WERI-Rb-1 (cell line): ENCODE measurements at places on chromosomes 1 and 21.
A peak's percentile ranks its signal among the peaks of the same experiment; 100 is the strongest.

GRCh38 chr1:228862542-228863505, 127.5 kb downstream of the RHOU start:
- no peak for DNase-seq

- no peak for DNase-seq
These were observed 74.9 kb downstream of the MATN1 start for GRCh38 chr1:30648408-30649000.

DNA sequence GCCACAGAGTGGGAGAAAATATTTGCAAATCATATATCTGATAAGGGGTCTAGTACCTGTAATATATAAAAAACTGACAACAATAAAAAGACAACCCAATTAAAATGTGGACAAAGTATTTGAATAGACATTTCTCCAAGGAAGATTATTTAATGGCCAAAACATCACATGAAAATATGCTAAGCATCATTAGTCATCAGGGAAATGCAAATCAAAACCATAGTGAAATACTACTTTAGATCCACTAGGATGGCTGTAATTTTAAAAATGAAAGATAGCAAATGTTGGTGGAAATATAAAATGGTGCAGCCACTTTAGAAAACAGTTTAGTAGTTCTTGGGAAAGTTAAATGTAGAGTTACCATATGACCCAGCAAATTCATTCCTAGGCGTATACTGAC, 118.7 kb upstream of the KIF26B start:
- DNase-seq: no peak

GRCh38 chr1:183753464-183753891, 51.4 kb upstream of the RGL1 start:
- DNase-seq: no peak

DNA sequence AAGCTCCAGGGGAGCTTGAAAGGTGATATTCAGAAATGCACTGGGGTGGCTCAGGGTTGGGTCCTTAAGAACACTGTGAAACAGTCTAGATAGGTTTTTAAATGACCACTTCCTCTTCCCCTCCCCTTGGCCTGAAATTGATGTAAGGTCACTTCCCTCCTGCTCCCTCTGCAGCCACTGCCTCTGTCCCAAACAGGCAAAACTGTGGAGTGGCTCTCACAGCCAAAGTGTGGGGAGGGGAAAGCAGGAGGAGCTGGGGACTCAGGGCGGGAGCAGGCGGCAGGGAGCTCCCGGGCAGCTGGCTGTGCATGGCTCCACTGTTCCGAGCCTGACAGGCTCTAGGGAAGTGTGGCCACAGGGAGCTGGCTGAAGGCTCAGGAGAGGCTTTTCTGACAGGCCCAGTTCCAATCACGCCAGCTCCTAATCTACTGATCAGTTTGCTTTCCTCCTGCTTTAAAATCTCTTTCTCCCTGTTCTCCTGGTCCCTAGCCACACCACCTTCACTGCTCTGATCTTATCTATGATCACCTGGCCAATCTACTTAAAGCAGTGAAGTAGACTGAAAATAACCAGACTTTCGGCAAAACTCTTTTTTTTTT, 5.1 kb upstream of the CSRP1 start:
- peak; percentile 83 for DNase-seq

DNA sequence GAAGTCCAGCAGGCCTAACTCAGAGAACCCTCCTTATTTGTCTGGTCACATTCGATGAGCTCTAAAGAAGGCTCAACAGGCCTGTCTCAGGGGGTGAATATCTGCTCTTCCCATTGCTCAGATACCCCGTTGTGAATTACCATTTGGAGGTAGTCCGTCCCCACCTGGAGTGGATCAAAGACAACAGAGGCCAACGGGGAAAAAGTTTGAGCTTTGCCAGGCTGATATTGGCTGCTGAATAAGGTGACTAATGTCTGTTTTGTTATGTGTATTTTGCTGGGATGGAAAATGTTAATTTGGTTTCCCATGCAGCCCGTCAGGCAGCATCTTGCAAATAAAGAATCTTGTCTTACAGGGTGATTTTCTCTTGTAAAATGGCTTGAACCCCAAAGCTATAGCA, 69.2 kb upstream of the EPS8L3 start:
- DNase-seq: no peak

DNA sequence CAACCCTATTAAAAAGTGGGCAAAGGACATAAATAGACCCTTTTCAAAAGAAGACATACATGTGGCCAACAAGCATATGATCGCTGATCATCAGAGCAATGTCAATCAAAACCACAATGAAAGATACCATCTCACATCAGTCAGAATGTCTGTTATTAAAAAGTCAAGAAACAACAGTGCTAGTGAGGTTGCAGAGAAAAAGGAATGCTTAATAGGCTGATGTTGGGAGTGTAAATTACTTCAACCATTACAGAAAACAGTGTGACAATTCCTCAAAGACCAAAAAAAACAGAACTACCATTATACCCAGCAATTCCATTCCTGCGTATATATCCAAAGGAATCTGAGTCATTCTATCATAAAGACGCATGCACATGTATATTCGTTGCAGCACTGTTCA, 13.2 kb downstream of the USH2A start:
- DNase-seq: no peak

- no peak for DNase-seq
These were observed 7.3 kb downstream of the B3GALT2 start for GRCh38 chr1:193179094-193179493.

DNA sequence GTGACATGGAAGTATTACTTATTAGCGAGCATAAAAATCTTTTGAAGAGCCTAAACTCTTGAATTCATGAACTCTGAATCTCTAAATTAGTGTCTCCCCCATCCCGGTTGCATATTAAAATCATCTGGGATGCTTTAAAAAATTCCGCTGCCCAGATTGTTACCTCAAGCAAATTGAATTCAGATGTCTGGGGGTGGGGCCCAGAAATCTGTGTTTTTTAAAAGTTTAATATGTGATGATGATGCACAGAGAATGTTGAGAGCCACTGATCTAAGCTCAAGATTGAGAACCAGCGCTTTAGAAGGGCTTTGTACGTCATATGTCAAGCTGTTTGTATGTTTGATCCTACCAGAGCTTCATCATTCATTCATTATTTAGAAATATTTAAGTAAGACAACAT, 446.8 kb downstream of the NUF2 start:
- DNase-seq: no peak

GRCh38 chr1:29690156-29690555, 453.8 kb downstream of the PTPRU start:
- no peak for DNase-seq

DNA sequence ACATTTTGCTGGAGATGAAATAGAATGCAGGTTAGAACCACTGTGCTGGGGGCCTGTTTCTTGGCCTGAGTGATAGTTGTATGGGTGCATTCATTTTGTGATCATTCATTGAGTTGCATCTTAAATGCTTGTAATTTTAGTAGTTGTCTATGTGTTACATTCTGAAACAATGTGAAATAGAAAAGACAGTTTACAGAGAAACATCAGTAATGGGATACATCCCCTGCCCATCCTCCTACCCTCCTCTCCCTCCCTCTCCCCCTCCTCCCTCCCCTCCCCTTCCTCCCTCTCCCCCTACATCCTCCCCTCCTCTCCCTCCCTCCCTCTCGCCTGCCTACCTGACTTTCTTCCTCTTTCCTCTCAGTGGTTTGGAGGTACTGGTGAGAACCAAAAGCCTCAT, 54.5 kb upstream of the COL6A1 start:
- no peak for DNase-seq
